ENCODE measurements at places on chromosomes 5 and 9.

DNA sequence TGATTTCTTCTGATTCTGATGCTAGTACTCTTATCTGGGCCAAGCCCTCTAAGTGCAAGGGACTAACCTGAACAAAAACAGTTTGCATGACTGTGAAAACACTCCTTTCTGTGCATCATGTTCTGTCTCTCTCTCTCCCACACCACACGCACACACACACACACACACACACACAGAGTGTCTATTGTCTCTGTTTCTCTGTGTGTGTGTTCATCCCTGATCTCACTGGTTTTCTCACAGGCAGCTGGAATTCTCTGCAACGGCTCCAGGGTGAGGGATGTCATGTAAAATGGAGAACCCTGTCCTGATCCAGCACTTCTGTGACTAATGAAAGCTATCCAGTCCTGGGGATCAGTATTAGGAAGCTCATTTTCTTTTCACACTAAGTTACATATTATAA lies 453.1 kb upstream of the RGMB start:
- DNase-seq: no peak

DNA sequence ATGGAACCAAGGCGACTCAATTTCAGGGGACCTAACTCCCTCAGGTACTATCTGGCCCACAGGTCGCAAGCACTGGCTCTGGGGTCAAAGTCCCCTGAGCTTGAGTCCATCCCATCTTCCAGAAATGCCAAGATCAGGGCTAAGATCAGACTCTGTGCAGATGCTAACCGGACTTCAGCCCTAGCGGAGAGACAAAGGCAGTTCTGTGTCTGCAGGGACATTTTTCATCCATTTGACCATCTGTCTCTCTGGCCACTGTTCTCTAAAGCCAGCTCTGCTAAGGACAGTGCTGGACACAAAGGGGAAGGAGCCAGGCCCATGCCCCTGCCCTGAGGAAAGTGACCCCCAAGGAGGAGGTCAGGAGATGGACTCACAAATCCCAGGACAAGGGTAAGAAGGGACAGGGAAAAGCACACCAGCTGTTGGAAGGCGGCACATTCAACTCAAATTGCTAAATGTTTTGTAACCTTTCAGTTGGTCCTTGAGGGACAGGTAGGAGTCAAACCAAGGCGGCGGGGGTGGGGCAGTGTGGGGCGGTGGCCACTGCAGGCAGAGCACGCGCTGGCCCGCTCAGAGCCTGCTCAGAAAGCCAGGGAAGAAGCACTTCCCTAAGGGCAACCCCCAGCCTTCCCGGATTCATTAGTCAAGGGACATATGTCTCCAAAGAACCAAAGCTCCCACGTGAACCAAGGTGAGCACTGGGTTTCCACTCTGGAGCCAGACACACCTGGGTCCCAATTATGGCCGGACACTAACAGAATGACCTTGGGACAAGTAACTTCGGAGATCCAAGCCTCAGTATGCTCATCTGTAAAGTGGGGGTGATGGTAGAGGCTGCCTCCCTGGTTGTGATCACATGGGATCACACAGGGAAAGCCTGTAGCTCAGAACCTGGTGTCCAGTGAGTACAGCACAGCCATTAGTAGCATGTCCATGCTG lies 42.8 kb downstream of the STK10 start:
- DNase-seq: no peak

DNA sequence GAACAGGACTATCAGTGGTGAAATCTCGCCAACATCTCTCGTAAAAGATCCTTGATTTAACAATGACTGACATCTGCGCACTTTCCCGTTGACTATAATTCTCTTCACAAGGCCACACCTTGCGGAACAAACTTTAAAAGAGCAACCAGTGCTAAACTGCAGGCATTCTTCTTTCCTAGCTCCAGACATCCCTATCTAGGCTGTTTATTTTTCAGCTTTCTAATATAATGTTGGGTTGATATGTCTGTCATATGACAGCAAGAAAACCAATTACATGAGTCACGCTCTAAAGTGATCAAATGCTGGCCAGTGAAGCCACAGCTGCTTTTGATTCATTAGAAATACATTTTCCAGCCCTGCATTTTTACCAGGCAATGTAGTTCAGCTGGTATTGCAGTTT lies 162.5 kb downstream of the ELAVL2 start:
- DNase-seq: no peak

DNA sequence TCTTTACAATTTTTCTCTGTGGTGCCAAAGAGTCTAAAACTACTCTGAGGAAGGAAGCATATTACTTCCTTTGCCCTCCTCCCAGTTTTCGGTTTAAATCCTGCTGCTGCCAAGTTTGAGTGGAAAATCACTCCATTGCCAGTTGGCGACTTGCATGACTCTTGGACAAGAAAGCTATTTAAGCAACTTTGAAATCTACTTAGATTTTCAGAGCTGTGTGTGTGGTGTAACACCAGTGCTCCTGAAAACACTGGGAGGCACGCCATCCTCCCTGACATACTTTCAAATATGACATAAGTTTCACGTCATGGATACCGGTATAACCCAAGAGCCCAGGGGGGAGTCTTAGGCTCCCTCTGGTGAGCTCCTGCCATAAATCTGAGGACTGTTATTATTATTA lies 83.5 kb upstream of the RIOK2 start:
- peak; percentile 2 for DNase-seq
